RCC 7860 (cell line): ENCODE measurements at places on chromosomes 16 and 17.

DNA sequence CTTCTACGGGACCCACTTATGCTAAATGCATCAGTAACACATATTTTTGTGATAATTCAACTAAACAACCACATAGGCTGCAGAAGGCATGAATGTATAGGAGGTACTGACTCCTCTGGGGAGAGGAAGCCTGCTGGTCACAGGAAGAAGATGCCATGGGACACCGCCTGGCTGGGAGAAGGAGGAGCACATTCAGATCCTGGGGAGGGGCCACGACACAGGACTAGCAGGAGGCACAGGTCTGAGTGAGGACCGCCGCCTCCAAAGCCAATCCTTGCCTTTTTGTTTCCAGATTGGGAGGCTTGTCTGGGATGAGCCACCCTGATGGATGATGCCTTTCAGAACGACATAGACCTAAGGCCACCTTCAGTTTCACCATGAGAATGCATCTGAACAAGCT, 34.6 kb downstream of the MBTPS1 start:
- DNase-seq = no peak

- DNase-seq = no peak
These were observed 89.5 kb downstream of the SNX29 start for GRCh38 chr16:12065866-12066545.

GRCh38 chr16:27345201-27345600, 31.4 kb downstream of the IL4R start:
- DNase-seq = no peak

GRCh38 chr17:3903051-3903825, 10.4 kb upstream of the CAMKK1 start:
- no peak for DNase-seq

GRCh38 chr16:83626676-83627075, 181.1 kb upstream of the HSBP1 start:
- DNase-seq = no peak

GRCh38 chr16:50136399-50136798, 16.7 kb upstream of the TENT4B start:
- no peak for DNase-seq

DNA sequence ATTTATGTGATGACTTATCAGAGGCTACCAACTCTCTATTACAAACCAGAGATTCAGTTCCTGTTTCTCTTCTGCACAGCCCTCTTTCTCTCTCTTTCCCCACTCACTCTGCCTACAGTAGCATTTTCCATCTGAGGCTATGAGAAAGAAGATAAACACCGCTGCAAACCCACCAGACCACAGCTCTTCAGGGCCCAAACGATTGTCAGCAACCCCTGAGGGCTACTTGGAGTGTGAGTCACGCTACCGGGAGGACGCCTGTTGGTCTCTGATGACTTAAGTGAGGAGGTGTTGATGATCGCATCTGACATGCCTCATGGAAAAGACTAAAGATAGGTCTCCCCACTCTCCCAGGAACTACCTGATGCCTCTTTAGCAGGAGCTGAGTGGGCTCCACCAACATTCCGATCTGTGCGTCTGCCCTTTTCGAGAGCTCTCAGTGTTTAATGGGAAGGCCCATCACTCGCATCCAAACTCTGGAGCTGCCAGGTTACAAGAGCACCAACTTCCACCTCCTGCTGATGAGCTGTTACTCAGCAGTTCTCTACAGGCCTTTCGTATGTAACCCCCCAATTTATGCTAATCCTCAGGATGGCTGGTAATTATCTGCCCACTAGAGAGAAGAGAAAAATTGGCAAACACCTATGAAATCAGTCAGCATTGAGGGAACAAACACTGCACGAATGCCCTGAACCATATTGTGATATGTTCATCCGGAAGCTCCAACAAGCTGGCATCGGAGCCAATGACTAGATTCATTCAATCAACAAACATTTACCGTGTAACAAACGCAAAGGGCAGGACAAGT, 9.2 kb downstream of the GRIN2A start:
- peak; percentile 20 for DNase-seq

- no peak for DNase-seq
These were observed 6.3 kb upstream of the RNF227 start for GRCh38 chr17:7922269-7922844.

GRCh38 chr17:9929871-9930270, 24.8 kb upstream of the RCVRN start:
- no peak for DNase-seq

GRCh38 chr17:80963812-80964543, 27.7 kb upstream of the CHMP6 start:
- DNase-seq = no peak

DNA sequence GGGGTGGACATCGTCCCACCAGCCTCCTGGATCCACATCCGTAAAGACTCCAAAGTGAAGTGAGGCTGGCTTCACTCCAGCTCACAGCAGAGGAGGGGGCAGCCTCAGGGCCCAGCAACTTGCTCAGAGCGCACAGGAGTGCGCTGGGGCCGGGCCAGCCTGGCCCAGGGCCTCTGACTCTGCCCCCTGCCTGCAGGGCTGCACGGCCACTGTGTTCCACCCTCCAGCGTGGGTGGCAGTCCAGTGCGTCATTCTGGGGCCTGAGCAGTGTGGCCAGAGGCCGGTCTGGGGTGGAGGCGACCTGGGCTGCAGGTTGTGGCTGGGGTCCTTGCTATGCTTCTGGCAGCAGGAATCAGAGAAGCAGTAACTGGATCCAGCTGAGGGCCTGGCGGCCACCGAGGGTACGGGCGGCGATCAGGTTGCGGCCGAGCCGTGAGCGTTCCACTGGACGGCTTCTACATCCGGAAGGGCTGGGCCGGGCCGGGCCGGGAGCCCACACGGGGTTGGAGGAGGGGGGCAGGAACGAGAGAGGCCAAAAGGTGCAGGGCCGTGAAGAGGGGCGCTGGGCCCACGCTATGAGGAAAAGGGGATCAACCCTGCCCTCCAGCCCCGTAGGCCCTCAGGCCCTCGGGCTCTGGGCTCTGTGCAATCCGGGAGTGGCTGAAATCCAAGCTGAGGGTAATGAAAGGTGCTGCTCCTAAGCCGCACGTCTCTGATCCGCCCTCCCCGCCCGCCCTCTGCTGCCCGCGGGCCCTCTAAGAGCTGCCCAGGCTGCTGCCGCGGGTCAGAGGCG, at the start of gene FSCN2:
Gene FSCN2, plus strand, starts transcription at position 787 of the 793 bp plus-strand sequence. CDS start 155 bp downstream, outside the sequence.
- no peak for DNase-seq

DNA sequence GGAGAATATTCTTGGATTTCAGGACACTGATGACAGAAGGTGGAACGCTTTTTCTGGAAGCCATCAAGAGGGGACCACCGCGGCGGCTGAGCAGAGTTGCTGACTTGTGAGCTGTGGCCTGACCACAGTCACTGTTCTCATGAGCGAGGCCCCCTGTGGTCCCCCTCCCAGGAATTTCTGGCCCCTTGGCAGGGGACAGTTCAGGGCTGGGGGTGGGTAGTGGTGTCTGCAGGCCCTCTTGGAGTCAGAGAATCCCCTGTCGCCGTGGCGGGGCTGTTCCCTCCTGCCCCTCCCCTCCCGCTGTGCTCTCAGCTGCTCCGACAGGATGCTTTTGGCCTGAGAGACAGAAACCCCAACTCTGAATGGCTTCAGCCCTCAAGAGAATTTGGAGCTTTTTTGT, 292.0 kb downstream of the SEC14L1 start:
- no peak for DNase-seq

DNA sequence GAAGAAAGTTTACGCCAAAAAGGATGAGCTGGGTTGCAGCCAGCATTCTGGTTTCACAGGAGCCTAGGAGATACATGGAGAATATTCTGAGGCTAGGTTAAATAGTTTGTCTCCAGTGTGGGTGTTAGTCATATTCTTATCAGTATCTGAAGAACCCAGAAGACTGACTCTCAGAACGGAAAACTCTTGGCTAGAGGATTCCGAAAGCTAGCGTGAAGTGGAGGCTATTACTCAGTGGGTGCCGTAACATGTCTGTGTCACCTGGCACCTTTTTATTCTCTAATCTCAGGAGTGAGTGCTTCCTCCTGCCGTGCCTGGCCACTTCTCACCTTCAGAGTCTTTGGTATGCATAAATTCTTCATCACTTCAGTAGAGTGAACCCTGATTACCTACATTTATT, 199.5 kb downstream of the WWOX start:
- no peak for DNase-seq

GRCh38 chr17:40493697-40494096, 7.7 kb downstream of the TNS4 start:
- no peak for DNase-seq

- peak; percentile 61 for DNase-seq
These were observed 15.3 kb upstream of the MNT start for GRCh38 chr17:2416010-2416734.

DNA sequence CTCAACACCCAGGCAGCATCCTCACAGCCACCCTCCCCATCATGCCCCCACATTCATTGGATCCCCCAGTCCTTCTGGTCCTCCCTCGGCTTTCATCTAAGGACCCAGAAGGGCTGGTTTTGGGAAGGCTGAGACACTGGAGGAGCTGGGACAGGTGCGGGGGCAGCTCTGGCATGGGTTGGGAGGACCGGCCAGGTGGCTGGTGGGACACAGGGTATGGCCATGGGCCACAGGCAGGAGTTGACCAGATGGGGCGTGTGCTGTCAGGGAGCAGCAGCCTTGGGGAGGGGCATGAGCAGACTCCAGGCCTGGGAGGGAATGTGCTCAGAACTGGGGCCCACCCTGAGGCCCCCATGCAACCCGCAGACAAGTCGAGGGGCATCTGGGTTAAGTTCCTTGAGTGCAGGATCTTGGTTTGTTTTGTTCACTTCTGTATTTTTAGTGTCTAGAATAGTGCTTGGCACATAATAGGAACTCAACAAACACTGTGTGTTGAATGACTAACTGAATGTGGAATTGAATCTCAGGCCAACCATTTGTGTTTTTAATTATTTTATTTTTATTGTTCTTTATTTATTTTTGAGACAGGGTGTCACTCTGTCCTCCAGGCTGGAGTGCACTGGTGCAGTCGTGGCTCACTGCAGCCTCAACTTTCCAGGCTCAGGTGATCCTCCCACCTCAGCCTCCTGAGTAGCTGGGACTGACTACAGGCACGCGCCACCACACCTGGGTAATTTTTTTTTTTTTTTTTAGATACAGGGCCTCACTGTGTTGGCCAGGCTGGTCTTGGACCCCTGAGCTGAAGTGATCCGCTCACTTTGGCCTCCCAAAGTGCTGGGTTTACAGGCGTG, 5.6 kb downstream of the P2RX1 start:
- no peak for DNase-seq

- DNase-seq = no peak
These were observed 268.0 kb upstream of the IRX3 start for GRCh38 chr16:54554581-54554980.

- DNase-seq = no peak
These were observed 135.0 kb downstream of the BRIP1 start for GRCh38 chr17:61728297-61728836.

DNA sequence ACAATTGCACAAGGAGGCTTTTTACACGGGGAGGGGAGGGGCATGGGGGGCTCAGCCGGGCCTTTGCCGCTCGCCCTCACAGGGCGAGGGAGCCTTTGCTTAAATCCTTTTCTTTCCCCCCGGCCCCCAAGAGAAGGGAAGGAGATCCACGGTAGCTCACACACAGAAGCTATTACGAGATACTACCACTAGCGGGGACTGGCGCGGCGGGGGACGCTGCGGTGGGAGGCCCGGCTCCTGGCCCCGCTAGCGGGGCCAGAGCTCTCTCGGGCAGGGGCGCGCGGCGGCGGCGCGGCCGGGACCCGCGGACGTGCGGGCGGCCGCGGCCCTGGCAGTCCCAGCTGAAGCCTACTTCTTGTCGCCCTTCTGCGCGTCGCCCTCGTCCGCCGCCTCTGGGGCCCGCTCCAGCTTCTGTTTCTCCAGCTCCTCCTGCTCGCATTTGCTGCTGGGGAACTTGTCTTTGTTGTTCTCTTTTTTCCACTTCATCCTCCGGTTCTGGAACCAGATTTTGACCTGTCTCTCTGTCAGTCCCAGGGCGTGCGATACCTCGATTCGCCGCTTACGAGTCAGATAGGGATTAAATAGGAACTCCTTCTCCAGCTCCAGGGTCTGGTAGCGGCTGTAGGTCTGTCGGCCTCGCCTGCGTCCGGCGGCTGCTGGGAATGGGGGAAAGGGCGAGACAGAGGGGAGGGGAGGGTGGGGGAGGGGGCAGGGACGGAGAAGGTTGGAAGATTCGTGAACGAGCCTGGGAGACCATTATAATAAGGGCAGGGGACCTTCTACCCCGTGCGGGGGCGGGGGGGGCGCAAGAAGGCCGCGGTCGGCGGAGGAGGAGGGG, 2.0 kb downstream of the HOXB8 start:
- DNase-seq = no peak

DNA sequence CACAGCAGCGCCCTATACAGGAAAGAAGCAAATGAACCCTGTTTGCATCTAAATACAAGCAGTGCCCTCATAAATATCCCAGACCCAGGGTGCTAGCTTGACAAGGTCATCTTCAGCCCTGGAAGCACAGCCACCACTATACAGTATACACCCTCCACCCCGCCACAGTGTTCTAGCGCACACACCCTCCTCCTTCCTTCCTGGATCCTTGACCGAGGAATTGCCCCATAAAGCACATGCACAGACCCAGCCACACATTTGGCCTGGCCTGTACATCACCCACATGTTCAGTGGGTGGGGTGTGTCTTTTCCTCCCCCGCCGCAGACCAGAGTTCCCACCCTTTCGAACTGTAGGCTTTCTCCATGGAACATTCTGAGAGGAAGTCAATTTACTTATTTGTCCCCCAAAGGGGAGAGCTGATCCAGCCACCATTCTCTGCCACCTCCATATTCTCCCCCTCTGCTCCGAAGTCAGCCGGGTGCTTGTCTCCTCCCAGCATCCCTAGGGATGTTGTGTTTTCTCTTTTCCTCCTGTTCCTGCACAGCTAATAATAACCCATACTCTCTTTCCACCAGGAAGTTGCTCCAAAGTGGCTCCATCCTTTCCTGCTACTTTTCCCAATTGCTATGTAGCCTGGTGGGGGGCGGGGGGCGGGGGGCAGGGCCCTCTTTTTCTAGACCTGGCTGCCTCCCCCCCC, 6.6 kb downstream of the ABI3 start:
- DNase-seq = no peak

DNA sequence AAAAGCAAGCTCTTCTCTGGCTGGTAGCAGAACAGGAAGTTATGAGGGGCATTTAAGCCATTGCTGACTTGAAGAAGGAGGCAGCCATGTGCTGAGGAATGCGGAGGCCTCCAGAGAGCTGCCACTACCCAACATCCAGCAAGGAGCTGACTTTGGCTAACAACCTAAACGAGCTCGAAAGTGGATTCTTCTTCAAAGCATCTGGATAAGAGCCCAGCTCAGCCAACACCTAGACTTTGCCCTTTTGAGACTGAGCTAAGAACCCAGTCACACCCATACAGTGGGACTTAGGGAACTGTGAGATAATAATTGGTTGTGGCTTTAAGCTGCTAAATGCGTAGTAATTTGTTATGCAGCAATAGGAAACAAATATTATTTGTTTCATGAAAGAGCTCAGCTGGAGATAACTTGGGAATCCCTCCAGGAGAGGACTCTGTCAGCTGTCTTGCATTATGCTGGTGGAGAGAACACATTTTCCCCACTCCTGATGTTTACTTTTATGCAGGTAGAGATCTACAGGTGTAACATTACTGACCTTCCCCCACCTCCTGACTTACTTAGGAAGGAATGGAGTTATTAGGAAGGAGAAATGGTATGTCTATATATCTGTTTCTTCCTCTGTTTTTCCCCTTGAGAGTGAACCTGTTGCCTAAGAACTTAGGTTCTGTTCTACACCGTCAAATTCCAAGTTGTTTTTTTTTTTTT, 52.7 kb upstream of the ZNF629 start:
- no peak for DNase-seq
